ENCODE measurements at places on chromosomes 6 and 20.

DNA sequence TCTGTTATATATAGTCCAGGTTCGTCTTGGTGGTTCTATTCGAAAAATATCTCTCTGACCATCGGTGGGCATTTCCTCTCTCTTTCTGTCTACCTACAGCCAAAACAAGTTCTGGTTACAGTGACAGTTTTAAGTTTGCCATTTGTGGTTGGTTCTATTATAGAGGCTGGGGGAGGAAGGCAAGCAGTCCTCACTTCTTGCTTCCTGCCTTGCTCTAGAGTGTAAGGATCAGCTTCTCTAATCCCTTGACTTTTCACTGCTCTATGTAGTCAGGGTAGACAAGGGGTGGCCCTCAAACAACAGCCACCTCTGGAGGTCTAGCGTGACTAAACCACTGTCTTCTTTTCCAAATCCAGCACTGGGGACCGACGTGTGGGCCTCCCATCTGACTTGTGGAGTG is 16.1 kb downstream of the E2F3 start:
- no peak for DNase-seq

- DNase-seq, result no peak
These were observed 577.7 kb downstream of the HAO1 start for GRCh38 chr20:7362601-7363000.

GRCh38 chr20:4008877-4009276 is 6.5 kb downstream of the RNF24 start:
- no peak for DNase-seq

- no peak for DNase-seq
These were observed 23.9 kb upstream of the NAA20 start for GRCh38 chr20:19992996-19993908.

GRCh38 chr6:106858653-106859092 is 115.9 kb downstream of the CD24 start:
- no peak for DNase-seq

GRCh38 chr6:37155394-37156312 is 14.3 kb upstream of the PIM1 start:
- no peak for DNase-seq

DNA sequence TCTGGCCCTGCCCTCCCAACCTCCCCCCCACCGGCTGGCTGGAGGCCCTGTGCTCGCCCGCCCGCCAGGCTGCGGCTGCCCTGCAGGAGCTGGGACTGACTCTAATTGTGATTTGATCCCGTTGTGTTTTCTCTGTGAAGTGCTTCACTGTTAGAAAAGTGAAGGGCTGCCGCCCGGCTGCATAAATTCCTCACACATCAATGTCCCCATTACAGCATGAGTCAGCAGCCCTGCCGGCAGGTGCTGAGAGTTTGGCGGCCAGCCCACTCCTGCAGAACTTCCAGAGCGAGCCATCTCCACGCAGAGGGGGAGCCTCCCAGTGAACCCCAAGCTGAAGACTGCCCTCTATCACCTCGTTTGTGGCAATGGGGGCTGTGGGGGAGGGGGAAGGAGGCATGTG is 137.9 kb downstream of the DLL1 start:
- DNase-seq, result no peak

DNA sequence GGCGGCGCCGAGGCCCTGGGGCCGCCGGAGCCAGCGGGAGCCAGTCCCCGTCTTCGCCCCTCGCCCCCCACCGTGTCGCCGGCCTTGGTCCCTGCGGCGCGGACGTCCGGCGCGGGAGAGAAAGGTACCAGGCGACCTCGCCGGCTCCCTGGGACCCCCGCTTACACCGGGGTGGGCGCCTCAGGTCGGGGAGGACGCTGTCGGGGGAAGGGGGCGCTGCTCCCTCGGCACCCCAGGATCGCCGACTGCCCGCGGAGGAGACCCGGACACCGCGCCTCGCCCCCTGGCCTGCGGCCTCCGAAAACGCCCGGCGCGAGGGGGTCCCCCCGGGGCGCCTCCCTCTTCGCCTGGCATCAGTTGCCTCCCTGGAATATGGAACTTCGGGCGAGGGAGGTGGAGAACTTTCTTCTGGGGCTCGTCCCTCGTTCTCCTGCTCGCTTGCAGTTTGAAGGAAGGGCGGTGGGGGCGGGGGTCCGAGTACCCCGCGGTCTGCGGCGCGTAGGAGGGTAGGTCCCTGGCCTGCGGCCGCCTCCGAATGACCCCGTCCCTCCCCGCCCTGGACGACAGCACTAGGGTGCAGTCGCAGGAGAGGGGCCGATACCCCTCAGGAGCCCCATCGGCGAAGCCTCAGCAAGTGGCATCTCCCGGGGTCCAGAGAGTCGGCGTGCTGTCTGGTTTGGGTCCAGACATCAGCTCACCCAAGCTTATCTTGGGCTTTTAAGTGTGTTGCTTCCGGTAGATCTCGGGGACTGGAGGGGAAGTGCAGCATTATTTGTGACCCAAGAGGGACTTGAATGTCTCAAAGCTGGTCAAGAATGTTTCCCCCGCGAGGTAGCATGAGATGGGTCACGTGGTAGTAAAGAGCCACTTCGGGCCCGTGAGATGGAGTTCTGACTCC is 549 bp downstream of the ANKRD6 start:
- no peak for DNase-seq

DNA sequence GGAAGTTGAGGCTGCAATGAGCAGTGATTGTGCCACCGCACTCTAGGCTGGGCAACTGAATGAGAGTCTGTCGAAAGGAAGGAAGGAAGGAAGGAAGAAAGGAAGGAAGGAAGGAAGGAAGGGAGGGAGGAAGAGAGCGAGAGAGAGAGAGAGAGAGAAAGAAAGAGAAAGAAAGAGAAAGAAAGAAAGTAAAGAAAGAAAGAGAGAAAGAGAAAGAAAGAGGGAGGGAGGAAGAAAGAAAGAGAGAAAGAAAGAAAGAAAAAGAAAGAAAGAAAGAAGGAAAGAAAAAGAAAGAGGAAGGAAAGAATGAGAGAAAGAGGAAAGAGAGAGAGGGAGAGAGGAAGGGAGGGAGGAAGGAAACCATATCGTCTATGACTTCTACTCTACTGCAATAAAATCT is 60.2 kb downstream of the OPRM1 start:
- DNase-seq, result no peak

GRCh38 chr6:166626177-166627032 is 646 bp downstream of the RPS6KA2 start:
- DNase-seq, result no peak
